ENCODE measurements at places on chromosomes 7 and 10.

GRCh38 chr7:28986028-28986764, 28.1 kb upstream of the TRIL start:
- no peak for DNase-seq

- no peak for DNase-seq
Observed at GRCh38 chr10:66575251-66575855, 350.5 kb upstream of the LRRTM3 start.

- no peak for DNase-seq
Observed at GRCh38 chr7:92246360-92247101, 757 bp downstream of the ANKIB1 start.

- no peak for DNase-seq
Observed at GRCh38 chr7:152521420-152522337, 85.9 kb upstream of the KMT2C start.

DNA sequence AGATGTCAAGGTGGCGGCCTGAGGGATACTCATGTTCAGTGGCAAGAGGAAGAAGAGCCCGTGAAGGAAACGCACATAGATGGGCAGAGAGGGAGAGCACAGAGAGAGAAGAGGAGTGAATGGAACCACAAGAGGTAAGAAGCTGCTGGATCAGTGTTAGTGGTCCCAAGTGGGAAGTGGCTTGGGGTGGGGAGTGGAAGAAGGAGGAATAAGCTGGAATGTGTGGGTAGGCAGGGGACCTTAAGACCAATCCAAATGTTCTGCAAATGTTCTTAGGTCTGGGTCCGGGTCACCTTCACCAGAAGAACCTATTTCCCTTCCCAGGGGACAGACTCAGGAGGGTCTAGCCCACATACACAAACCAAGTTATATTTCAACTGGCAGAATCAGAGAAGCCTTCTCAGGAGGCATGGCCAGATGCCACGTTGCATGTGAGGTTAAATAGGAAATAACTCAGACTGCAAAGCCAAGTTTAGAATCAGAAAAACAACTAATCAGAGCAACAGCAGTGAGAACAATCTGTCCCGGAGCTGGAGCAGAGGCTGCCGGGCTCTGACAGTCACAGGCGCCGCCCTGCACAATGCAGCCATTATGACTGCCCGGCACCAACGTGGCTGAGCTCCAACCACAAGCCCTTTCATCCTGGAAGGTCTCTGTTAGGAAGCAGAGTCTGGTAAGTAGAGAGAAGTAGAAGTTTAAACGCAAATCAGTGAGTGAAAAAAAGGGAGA, 78.6 kb upstream of the ARMC3 start:
- DNase-seq = no peak

DNA sequence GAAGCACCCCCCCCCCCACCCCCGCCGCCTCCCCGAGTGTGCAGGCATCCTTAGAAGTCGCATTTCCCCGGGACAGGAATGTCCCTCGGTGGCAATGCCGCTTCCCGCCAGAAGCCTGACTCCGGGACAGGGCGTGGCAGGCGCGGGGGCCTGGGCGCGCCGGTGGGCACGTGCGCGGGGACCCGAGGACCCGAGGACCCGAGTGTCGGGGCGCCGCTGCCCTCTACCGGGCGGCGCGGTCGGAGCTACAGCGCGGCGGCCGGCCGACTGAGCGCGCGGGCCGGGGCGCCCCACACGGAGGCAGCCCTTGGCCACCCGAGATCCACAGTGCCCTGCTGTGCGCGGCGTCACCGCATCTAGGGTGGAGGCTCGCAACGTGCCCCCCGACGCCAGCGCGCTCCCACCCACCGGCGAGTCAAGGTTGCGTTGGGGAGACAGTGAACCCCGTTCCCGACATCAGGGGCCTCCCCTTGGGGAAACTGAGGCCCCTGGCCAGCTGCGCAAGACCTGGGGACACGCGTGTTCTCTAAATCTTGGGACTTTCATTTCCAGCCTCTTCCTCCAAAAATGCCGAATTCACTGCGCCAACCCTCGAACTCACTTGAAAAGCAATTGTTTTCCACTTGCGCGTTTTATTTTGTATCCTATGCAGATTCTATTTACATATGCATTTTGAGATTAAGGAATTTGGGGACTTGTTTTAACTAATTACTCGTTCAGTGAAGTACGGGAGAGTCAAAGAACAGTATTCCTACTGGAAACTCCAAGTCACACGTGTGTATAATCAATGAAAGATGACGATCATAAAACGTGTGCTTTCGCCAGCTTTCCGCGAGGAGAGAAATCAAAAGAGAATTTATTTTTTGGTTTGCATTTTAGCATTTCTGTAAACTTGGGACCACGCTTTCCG, 3.1 kb upstream of the CUX1 start:
- no peak for DNase-seq

DNA sequence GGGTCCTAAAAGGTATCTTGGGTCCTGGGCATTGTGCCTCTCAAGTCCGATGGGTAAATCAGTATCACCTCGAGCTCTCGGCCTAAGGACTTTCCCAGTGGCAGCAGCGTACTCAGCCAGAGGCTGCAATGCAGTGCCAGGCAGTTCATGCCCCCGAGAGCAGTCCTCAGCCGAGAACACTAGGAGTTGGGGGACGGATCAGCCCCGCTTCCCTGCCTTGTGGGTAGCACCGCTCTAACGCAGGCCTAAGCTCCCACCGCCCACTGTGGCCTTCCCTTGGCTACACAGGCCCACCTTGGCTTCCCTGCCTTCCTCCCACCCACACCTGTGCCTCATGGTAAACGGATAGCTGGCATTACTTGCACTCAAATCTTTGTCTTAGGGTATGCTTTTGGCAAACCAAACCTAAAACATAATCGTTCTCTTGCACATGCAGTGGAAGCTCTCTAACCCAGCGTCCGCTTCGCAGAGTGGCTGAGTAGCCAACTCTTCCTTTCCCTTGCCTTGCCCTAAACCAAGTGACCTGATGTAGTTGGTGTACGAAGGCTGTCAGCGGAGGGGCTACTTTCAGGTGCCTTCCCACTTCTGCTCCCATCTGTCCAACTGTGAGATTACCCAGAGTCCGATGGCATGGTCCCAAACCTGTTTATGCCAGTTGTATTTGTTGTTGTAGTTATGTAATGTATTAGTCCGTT, 73.2 kb upstream of the CHST15 start:
- no peak for DNase-seq

DNA sequence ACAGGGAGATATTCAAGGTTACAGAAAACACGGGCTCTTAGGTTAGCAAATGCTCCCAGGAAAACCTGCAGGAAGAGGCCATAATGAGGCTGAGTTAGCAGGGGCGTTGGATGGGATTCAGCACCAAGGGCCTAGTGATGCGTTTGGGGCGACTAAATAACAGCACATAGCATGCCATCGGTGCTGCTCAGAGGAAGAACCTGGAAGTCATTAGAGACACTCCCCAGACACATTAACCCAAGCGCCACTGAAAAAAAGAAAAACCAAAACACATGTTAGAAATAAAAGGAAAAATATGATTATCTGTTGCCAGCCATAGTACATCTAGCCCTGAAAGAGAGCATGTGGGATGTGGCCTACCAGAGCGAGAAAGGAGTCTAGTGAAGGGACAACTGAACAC, 28.8 kb upstream of the OPALIN start:
- DNase-seq = peak; percentile 57

DNA sequence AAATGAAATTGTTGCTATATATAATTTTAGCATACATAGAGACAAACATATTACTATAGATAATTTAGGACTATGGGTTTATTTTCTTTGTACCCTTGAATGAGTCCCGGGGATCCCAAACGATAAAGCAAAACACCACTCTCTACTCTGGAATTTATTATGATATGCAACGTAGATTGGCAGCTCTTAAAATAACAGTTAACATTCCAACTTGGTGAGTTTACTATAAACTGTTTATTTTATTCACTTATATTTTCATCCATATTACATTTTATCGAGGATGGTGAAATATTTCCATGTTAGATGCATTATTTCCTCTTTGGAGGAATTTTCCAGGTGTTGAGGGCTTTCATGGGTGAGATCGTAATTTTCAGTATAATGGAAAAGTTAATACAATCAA, 138.7 kb upstream of the DGKB start:
- DNase-seq = no peak

DNA sequence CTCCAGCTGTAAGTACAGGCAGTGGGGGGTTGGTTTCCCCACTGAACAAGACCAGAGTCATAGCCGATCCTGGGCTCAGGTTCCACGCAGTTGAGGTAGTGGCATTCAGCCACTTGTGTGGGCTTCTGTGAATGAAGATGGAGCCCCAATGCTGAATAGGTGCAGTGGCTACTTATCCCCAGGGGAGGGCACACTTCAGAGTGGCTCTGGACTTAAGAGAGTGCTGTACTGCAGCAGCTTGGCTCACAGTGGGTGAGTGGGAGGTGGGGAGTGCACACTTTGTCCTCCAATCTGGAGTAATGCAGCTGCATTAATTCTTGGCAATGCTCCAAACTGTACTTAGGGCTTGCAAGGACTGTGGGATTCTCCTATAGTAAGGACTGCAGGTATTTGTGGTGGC, 81.9 kb downstream of the BUB3 start:
- no peak for DNase-seq

DNA sequence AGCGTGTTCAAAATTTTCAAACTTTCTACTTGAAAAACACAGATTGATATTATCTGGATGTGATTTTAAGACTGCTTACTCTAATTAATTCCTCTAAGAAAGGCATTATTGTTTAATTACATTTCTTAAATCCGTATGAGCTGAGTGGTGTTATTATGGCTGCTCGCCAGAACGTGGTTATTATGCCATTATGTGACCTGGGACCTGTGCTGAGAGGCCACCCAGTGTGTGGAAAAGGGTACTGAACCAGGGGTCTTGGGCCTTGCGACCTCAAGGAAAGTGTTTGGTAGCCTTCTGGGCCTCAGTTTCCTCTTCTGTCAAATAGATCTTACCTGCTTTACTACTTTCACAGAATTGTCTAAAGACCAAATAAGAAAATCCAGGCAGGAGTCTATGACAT, 15.4 kb downstream of the LGI1 start:
- no peak for DNase-seq

GRCh38 chr10:51951601-51952000, 252.2 kb upstream of the CSTF2T start:
- no peak for DNase-seq

DNA sequence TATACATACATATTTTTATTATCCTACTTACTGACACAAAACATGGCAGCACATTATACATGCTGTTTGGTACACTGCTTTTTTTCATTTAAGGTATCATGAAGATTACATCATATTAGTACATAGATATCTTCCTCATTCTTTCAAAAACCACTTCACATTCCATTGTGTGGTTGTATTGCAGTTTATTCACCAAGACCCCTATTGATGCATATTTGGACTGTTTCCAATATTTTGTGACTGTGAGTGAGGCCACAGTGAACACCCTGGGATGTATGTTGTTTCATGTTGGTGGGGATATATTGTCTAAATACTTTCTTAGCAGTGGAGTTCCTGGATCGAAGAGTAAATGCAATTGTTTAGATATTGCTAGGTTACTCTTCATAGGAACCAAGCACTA, 39.0 kb downstream of the TFAM start:
- DNase-seq = no peak

GRCh38 chr7:131196803-131197202, 130.9 kb upstream of the MKLN1 start:
- DNase-seq = no peak

GRCh38 chr10:111247781-111248389, 171.1 kb downstream of the ADRA2A start:
- no peak for DNase-seq

- no peak for DNase-seq
Observed at GRCh38 chr7:55733241-55734140, 129.1 kb downstream of the SEPTIN14 start.

DNA sequence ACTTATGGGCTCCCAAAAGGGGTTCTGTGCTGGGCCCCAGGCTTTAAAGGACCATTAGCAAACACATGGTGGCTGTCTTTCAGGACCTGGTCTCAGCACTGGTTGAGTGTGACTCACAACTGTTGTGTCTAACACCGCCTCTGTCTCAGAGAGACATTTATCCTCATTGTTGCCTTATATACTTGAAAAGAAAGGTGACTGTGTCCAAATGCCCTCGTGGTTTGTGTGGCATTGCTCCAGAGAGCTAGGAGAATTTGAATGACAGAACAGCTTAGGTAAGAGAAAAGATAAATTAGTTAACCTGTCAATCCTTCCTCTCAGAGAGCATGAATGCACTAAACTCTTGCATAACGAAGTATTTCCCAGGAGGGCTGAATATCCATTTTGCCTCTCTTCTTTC, 14.5 kb upstream of the FAM13C start:
- DNase-seq = no peak

DNA sequence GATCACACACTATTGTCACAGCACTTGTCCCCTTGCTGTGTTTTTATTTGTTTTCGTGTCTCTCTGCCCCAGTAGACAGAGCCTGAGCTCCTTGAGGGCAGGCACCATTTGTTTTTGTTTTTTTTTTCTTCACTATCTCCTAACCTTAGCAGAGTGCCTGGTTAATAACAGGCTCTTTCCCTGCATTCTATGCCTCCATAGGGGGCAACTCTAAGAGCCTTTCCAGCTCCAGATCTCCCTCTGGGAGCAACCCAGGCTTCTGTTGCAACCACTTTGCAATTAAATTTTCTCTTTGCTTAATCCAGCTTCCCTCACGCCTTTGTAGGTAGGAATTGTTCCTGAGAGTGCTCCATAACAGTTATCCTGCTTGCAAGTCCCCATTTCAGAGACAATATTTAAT, 148.4 kb downstream of the PLXDC2 start:
- DNase-seq = no peak

GRCh38 chr10:77498210-77498609, 139.4 kb downstream of the KCNMA1 start:
- DNase-seq = no peak

DNA sequence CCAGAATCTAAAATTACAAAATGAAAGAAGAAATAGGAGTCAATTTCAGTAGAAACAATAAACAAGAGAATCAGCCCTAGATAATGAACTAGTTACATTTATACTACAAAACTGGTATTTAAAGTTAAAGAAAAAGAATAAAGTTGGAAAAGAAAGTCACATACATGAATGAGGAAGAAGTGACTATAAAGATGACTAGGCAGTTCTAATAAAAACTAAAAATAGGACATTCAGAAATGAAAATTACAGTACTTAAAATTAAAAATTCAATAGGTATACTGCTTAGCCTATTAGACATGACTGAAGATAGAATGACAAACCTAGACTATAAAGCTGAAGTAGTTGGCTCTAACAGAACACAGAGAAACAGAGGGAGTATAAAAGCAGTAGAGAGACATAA, 108.8 kb downstream of the AHR start:
- DNase-seq = no peak

GRCh38 chr7:91206361-91206960, 57.8 kb upstream of the FZD1 start:
- no peak for DNase-seq

DNA sequence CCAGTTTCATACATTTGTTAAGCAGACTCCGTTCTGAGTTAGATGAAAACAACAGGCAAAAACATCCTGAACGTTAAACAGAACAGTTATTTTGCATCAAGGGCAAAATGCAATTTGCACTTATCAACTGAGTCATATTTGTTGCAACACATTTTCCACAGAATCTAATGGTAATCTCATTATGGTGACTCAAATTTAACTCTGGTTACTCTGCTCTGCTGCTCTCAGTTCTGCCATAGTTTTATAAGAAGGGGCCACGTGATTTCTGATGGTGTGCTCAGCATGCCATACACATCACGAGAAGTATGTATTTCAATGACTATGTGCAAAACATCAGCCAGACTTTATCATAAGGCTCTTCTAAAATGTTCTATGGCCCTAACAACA, 148.8 kb downstream of the CHCHD3 start:
- peak; percentile 32 for DNase-seq

GRCh38 chr10:12042409-12042796, 206 bp downstream of the UPF2 start:
- no peak for DNase-seq

GRCh38 chr10:76088008-76088407, 656.6 kb downstream of the LRMDA start:
- no peak for DNase-seq

- DNase-seq = no peak
Observed at GRCh38 chr10:114166043-114166442, 8.0 kb downstream of the CCDC186 start.

All from BJ (cell line).